ENCODE measurements at places on chromosomes 5 and 9. TPM values are rescaled to one million over a fixed set of nuclear protein-coding genes. Genes with fewer than 3 reads are reported as not detected.

DNA sequence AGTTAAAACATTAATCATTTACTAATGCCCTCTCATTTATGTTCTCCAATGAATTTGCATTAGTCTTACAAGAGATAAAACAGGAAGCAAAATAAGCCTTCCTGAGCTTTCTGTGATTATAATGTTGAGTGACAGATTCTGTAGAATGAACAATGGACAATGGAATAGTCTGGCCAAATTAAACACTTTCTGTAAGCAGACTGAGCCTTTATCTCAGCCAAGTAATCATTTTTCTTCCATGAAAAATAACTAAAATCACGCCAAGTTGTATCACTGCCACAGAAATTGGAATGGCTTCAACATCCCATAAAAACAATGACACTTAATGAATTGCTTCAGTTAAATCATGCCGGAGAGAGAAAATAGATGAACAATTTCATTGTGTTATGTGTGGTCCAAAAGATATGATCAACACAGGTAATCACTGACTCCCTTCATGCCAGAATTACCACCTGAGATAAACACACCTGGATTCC lies 63.0 kb downstream of the TSSK1B start:
- peak overlapping the region; percentile 36 for H3K27ac ChIP-seq
- no peak overlapping the region for H3K4me3 ChIP-seq
- H3K4me1 ChIP-seq, result peaks cover 3% of the 10 kb centered on the region
- no peaks in the 10 kb centered on the region for H3K27me3 ChIP-seq

DNA sequence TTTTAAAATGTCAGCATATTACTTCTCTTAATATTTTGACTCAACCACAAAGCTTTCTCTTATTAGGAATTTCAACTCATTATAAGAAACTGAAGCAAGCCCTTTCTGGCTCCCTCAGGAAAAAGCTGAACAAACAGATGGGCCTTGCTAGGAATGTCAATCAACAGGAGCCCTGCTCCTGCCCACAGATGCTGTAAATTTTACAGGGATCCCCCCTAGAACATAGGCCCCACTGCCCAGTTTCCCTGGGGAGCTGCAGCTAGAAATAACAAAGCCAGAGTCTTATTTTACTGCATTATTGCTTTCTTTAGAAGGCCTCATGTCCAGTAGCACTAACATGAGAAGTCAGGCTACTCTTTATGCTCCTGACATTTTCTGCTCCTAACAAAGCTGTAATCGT lies 103.8 kb downstream of the PCSK1 start:
- no peaks in the 10 kb centered on the region for H3K36me3 ChIP-seq
- H3K27ac ChIP-seq, result no peak overlapping the region
- H3K4me1 ChIP-seq, result no peaks in the 10 kb centered on the region
- H3K4me3 ChIP-seq, result no peak overlapping the region
- H3K27me3 ChIP-seq, result no peaks in the 10 kb centered on the region

GRCh38 chr5:10332301-10332700 lies 21.2 kb upstream of the MARCHF6 start:
- no peak overlapping the region for H3K4me3 ChIP-seq
- H3K36me3 ChIP-seq, result no peaks in the 10 kb centered on the region
- no peaks in the 10 kb centered on the region for H3K27me3 ChIP-seq
- DNase-seq, result no peak
- no peak overlapping the region for H3K27ac ChIP-seq

Gene PRLR
- total RNA-seq, result 0.93 TPM

Gene SYNPO
- 40.2 TPM for total RNA-seq

GRCh38 chr9:126675147-126675467 lies 61.4 kb downstream of the LMX1B start:
- no peaks in the 10 kb centered on the region for H3K4me1 ChIP-seq
- H3K27me3 ChIP-seq, result peaks cover 53% of the 10 kb centered on the region
- no peak overlapping the region for H3K4me3 ChIP-seq
- no peak overlapping the region for H3K27ac ChIP-seq

DNA sequence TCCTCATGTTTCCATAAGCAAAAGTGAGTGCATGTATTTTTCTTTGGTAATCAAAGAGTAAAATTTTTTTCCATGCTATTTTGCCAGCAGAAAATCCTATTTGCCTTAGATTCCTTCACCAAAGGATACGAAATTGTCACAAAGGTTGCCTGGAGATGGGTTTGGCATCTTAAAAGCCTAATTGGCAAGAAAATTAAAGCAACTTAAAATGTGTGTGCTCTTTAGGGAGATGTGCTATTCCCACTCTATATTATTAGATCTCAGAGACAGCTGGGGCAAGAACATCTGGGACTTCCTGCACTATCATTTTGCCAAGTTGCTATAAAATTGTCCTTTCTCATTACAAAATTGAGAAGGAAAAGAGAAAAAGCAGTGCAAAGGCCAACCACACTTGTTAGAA lies 146.1 kb downstream of the PLCXD3 start:
- no peaks in the 10 kb centered on the region for H3K27me3 ChIP-seq
- no peaks in the 10 kb centered on the region for H3K4me1 ChIP-seq
- no peaks in the 10 kb centered on the region for H3K36me3 ChIP-seq
- no peak overlapping the region for H3K4me3 ChIP-seq
- no peak for DNase-seq

DNA sequence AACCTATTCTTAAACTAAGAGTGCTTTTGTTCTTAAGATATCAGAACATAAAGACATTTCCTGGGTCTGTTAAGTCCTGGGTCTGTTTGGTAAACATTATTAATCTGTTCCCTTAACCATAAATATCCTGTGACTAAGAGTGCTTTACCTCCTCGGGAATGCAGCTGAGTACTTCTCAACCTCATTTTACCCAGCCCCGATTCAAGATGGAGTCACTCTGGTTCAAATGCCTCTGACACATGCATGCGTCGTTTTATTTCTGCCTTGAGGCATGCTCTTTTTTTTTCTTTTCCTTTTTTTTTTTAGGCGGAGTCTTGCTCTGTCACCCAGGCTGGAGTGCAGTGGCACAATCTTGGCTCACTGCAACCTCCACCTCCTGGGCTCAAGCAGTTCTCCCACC lies 39.8 kb upstream of the FBXL17 start:
- no peaks in the 10 kb centered on the region for H3K4me1 ChIP-seq
- no peaks in the 10 kb centered on the region for H3K36me3 ChIP-seq
- no peak overlapping the region for H3K4me3 ChIP-seq
- H3K27ac ChIP-seq, result no peak overlapping the region
- DNase-seq, result no peak

- DNase-seq, result peak; percentile 11
- H3K4me1 ChIP-seq, result peaks cover 4% of the 10 kb centered on the region
- no peak overlapping the region for H3K27ac ChIP-seq
- H3K36me3 ChIP-seq, result no peaks in the 10 kb centered on the region
- peaks cover 13% of the 10 kb centered on the region for H3K27me3 ChIP-seq
These were observed 311.0 kb downstream of the AGTPBP1 start for GRCh38 chr9:85430659-85431338.

- H3K27ac ChIP-seq, result peak overlapping the region; percentile 14
- H3K36me3 ChIP-seq, result no peaks in the 10 kb centered on the region
- DNase-seq, result peak; percentile 92
- no peak overlapping the region for H3K4me3 ChIP-seq
- H3K4me1 ChIP-seq, result peaks cover 5% of the 10 kb centered on the region
- no peaks in the 10 kb centered on the region for H3K27me3 ChIP-seq
These were observed 168.8 kb downstream of the RAPGEF6 start for GRCh38 chr5:131466171-131466766.

Gene C9orf50
- not detected for total RNA-seq

Gene ORM2
- not detected for total RNA-seq

- H3K27ac ChIP-seq, result no peak overlapping the region
- no peak overlapping the region for H3K4me3 ChIP-seq
- no peaks in the 10 kb centered on the region for H3K36me3 ChIP-seq
- peaks cover 25% of the 10 kb centered on the region for H3K27me3 ChIP-seq
These were observed 6.6 kb upstream of the PCSK1 start for GRCh38 chr5:96439477-96440184.

- H3K36me3 ChIP-seq, result no peaks in the 10 kb centered on the region
- DNase-seq, result no peak
- no peak overlapping the region for H3K27ac ChIP-seq
- H3K4me1 ChIP-seq, result no peaks in the 10 kb centered on the region
These were observed 47.7 kb downstream of the SEMA4D start for GRCh38 chr9:89450213-89450612.

Gene CCL27
- total RNA-seq, result not detected

Gene FAM240B
- not detected for total RNA-seq

DNA sequence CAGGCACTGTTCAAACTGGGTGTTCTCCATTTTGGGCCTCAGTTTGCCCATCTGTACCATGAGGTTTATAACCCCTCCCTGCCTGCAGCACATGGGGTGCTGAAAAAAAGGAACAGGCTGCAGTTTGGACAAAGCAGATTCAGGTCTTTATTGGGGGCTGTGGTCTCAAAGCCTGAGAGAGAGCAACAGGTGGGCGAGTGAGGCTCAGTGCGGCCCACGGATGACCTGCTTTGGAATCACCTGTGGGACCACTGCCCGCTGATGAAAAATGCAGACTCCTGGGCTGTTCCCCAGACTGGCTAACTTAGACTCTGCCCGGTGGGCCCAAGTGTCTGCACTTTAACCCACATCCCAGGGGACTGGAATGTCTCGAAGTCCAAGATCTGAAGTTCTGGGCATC lies 11.8 kb upstream of the DAB2IP start:
- no peaks in the 10 kb centered on the region for H3K36me3 ChIP-seq
- no peak overlapping the region for H3K27ac ChIP-seq
- no peak overlapping the region for H3K4me3 ChIP-seq
- H3K27me3 ChIP-seq, result peaks cover 3% of the 10 kb centered on the region
- no peak for DNase-seq
- H3K4me1 ChIP-seq, result peaks cover 4% of the 10 kb centered on the region

Gene TRIO
- 291 TPM for total RNA-seq

GRCh38 chr5:126119887-126120442 lies 303.2 kb upstream of the GRAMD2B start:
- H3K27me3 ChIP-seq, result no peaks in the 10 kb centered on the region
- DNase-seq, result no peak
- H3K27ac ChIP-seq, result no peak overlapping the region
- H3K4me1 ChIP-seq, result peaks cover 12% of the 10 kb centered on the region
- H3K4me3 ChIP-seq, result no peak overlapping the region

- H3K36me3 ChIP-seq, result peaks cover 2% of the 10 kb centered on the region
- peaks cover 10% of the 10 kb centered on the region for H3K4me1 ChIP-seq
- no peaks in the 10 kb centered on the region for H3K27me3 ChIP-seq
- no peak overlapping the region for H3K4me3 ChIP-seq
- no peak overlapping the region for H3K27ac ChIP-seq
- no peak for DNase-seq
These were observed 1.4 kb downstream of the GPX3 start for GRCh38 chr5:151021746-151022145.

GRCh38 chr5:24923400-24923799 lies 278.6 kb upstream of the CDH10 start:
- no peak overlapping the region for H3K4me3 ChIP-seq
- no peak for DNase-seq
- no peaks in the 10 kb centered on the region for H3K36me3 ChIP-seq
- no peak overlapping the region for H3K27ac ChIP-seq
- no peaks in the 10 kb centered on the region for H3K4me1 ChIP-seq
- H3K27me3 ChIP-seq, result no peaks in the 10 kb centered on the region

DNA sequence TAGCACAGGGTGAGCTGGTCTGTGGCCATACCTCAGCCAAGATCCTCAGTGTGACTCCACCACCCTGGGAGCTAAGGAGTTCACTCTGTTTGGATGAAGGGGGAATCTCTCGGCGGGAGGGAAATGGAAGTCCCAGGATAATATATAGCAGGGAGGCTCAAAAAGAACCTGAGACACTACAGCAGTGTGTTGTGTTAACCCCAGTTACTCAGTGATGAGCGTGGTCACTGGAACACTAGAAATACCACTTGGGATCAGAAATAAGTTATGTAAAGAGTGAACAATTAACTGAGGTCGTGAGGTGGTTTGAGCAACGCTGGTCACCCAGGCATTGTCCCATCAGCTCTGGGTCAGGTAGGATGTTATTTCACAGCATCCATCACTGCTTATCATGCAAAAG lies 59.3 kb upstream of the ADAMTS16 start:
- H3K4me3 ChIP-seq, result no peak overlapping the region
- DNase-seq, result no peak
- H3K27me3 ChIP-seq, result peaks cover 2% of the 10 kb centered on the region
- H3K36me3 ChIP-seq, result no peaks in the 10 kb centered on the region

Gene PPP2R2B
- 2.4 TPM for total RNA-seq

- no peak for DNase-seq
- H3K4me1 ChIP-seq, result peaks cover 8% of the 10 kb centered on the region
- H3K36me3 ChIP-seq, result no peaks in the 10 kb centered on the region
- H3K27me3 ChIP-seq, result no peaks in the 10 kb centered on the region
- H3K27ac ChIP-seq, result no peak overlapping the region
These were observed 2.0 kb downstream of the TMEM268 start for GRCh38 chr9:114613087-114613486.

DNA sequence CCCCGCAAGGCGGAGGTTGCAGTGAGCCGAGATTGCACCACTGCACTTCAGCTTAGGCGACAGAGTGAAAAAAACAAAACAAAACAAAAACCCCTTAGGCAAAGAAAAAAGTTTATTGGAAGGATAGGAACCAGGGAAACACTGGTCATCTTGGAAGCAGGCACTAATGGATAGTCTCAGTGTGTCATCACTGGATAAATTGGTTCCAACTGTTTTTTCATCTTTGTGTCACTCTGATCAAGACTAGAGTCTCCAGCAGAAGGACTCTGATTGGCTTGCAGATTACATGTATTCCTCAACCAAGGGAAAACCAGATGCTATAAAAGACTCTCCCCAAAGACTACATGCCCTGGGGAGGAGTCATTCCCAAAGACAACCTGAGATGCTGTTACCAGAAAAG lies 35.0 kb upstream of the HMHB1 start:
- H3K4me3 ChIP-seq, result no peak overlapping the region
- H3K36me3 ChIP-seq, result no peaks in the 10 kb centered on the region
- DNase-seq, result no peak
- peaks cover 2% of the 10 kb centered on the region for H3K4me1 ChIP-seq
- no peak overlapping the region for H3K27ac ChIP-seq

Gene SMIM32
- total RNA-seq, result 0.30 TPM

Gene SPINK5
- total RNA-seq, result 0.62 TPM

- no peak for DNase-seq
- H3K27ac ChIP-seq, result no peak overlapping the region
- H3K4me1 ChIP-seq, result no peaks in the 10 kb centered on the region
- no peaks in the 10 kb centered on the region for H3K27me3 ChIP-seq
These were observed 108.8 kb downstream of the TENT4A start for GRCh38 chr5:6822068-6822467.

- peaks cover 4% of the 10 kb centered on the region for H3K4me1 ChIP-seq
- H3K36me3 ChIP-seq, result no peaks in the 10 kb centered on the region
- no peak overlapping the region for H3K27ac ChIP-seq
- H3K4me3 ChIP-seq, result no peak overlapping the region
- no peak for DNase-seq
These were observed 130.9 kb upstream of the RASA1 start for GRCh38 chr5:87136733-87137132.

DNA sequence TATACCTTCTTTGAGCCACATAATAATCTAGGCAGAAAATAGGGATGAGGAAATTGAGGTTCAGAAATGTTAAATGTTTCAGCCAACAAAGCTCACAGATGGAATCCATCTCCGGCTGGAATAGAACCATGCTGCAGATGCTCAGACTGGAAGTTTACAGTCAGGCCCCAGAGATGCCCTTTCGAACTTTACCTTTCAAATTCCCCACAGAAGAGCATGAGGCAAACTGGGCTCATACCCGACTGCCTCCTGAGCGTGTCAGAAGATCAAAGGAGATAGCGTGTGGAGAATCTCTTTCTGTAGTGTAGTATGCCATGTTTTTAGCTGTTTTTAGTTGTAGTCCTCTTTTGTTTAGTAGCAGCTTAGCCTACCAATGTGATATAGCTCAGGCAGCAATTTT lies 72.0 kb upstream of the DAP start:
- no peak overlapping the region for H3K27ac ChIP-seq
- no peaks in the 10 kb centered on the region for H3K27me3 ChIP-seq
- DNase-seq, result no peak
- H3K36me3 ChIP-seq, result no peaks in the 10 kb centered on the region

GRCh38 chr5:91343916-91344315 lies 39.2 kb downstream of the ARRDC3 start:
- H3K36me3 ChIP-seq, result no peaks in the 10 kb centered on the region
- H3K4me3 ChIP-seq, result no peak overlapping the region
- no peaks in the 10 kb centered on the region for H3K4me1 ChIP-seq
- no peak for DNase-seq
- H3K27me3 ChIP-seq, result no peaks in the 10 kb centered on the region
